Right atrium auricular region (tissue), 2 donors: ENCODE measurements at places on chromosomes 5 and 9. TPM values are rescaled to one million over a fixed set of nuclear protein-coding genes. Genes with fewer than 3 reads are reported as not detected.

- H3K27me3 ChIP-seq = no peaks in the 10 kb centered on the region
- DNase-seq = no peak
- no peak overlapping the region for H3K27ac ChIP-seq
- no peaks in the 10 kb centered on the region for H3K4me1 ChIP-seq
- H3K4me3 ChIP-seq = no peak overlapping the region
Measured at GRCh38 chr5:14174230-14174636, 31.1 kb downstream of the TRIO start.

DNA sequence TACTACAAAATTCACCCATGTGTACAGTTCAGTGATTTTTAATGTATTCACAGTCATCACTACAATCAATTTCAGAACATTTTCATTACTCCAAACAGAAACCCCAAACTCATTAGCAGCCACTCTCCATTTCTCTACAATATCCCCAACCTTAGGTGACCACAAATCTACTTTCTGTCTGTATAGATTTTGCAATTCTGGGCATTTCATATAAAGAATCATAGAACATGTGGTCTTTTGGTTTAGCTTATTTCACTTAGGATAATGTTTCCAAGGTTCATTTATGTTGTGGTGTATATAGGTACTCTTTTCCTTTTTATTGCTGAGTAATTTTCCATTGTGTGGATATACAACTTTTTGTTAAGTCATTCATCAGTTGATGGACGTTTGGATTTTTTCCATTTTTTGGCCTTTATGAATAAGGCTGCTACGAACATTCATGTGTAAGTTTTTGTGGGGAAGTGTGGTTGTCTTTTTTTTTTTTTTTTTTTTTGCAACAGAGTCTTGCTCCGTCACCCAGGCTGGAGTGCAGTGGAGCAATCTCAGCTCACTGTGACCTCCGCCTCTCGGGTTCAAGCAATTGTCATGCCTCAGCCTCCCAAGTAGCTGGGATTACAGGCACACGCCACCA is 54.5 kb downstream of the DOCK8 start:
- no peak for DNase-seq
- no peak overlapping the region for H3K4me3 ChIP-seq
- H3K27me3 ChIP-seq = no peaks in the 10 kb centered on the region
- H3K4me1 ChIP-seq = no peaks in the 10 kb centered on the region

GRCh38 chr5:42148813-42149212 is 223.7 kb downstream of the FBXO4 start:
- no peak for DNase-seq
- no peaks in the 10 kb centered on the region for H3K27me3 ChIP-seq
- no peaks in the 10 kb centered on the region for H3K36me3 ChIP-seq
- H3K4me3 ChIP-seq = no peak overlapping the region
- H3K27ac ChIP-seq = no peak overlapping the region
- H3K4me1 ChIP-seq = no peaks in the 10 kb centered on the region

The GLDC gene
- total RNA-seq = not detected
